ENCODE measurements at places on chromosomes 3 and 15.

DNA sequence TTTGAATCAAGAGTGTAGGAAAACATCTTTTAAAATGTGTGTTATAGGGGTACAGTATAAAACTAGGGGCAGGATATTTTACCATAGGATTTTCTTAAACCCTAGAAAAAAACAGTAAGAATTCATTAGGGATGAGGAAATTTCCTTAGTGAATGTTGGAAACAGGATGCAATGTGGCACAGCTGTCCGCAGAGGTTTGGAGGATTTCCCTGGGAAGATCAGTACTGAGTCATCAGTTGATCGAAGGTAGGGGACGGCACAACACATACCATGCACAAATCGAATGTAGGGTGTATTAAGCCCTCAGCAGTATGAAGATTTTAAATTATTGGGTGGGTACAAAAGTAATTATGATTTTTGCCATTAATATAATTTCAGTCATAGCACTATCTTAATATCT lies 49.9 kb downstream of the FNDC3B start:
- DNase-seq: no peak

GRCh38 chr3:185758912-185759311 lies 65.9 kb downstream of the IGF2BP2 start:
- no peak for DNase-seq

DNA sequence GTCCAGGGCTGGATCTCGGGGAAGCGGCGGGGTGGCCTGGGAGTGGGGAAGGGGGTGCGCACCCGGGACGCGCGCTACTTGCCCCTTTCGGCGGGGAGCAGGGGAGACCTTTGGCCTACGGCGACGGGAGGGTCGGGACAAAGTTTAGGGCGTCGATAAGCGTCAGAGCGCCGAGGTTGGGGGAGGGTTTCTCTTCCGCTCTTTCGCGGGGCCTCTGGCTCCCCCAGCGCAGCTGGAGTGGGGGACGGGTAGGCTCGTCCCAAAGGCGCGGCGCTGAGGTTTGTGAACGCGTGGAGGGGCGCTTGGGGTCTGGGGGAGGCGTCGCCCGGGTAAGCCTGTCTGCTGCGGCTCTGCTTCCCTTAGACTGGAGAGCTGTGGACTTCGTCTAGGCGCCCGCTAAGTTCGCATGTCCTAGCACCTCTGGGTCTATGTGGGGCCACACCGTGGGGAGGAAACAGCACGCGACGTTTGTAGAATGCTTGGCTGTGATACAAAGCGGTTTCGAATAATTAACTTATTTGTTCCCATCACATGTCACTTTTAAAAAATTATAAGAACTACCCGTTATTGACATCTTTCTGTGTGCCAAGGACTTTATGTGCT lies 527 bp downstream of the B2M start:
- peak; percentile 76 for DNase-seq

DNA sequence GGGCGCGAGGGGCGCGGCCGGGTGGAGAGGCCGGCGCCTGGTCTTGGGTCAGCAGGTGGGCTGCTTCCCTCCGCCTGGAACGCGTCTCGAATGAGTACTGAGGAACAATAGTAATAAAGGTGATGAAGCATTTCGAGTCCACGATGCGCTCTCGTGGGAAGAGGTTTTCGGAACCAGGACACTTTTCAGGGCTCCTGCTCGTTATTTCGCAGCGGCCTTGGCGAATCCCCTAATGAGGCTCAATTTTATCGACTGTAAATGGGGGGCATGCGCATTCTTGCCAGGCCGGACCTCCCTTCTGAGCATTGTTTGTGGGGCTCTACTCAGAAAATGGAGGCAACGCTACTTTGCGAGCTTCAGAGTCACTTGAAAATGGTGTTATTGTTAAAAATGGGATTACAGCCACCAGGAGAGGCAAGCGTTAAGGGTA lies 1.2 kb downstream of the NR2C2 start:
- DNase-seq: no peak

GRCh38 chr3:70108072-70108471 lies 108.5 kb downstream of the SAMMSON start:
- no peak for DNase-seq

- DNase-seq: peak; percentile 12
Observed at GRCh38 chr15:78988361-78988911, 43.6 kb upstream of the CTSH start.

DNA sequence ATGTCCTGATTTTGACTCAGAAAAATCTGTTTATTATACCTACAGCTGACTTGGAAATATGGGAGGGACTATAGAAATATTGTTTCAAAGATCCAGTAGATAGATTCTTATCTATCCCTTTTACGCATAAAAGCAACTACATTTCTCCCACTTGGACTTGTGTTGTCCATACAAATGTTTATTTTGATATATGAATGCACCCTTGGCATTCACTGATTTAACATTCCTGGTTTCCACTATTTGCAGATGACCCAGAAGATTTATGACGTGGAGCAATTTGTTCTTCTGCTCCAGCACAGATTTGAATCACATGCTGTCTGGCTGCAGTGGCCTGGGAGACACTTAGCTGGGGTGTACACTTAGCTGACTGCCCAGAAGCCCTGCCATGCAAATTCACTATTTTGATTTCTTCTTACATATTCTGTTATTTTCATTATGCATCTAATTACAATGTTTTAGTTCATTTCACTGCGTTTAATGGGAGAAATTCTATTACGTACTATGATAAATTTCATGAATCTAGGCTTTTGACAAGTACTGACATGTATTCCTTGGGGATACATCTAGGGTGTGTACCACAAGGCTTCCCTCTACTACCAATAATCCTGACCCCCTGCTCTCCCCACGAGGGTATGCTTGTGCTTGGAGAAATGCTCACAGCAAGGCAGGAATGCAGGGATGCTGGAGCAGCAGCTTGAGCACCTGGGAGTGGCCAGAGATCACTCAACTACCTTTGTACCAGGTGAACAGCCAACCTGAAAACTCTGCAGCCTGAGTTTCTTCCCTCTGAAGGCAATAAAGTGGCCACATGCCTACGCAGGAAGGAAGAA lies 223.6 kb upstream of the TBL1XR1 start:
- no peak for DNase-seq

DNA sequence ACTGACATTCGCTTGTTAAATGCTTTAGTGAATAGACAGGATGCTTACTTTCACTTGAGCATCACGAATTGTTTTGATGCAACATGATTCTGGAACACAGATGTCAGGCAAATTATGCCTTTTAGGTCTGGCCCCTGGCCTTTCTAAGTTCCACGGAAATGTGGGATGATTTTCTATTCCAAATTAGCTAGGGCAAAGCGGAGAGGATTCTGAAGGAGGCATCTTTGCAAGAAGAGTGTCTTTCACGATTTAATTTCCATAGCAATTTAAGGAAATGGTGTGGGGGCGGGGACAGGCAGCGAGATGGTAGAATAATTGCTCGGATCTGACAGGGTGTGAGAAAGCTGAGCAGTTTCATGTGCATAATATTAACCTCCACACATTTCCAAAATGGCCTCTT lies 238.5 kb upstream of the KCNMB2 start:
- no peak for DNase-seq

- DNase-seq: no peak
Observed at GRCh38 chr3:16168211-16168610, 6.3 kb upstream of the GALNT15 start.
